ENCODE measurements at places on chromosomes 3 and 15.

- no peak for DNase-seq
These were observed 41.0 kb downstream of the AQP9 start for GRCh38 chr15:58179206-58179605.

DNA sequence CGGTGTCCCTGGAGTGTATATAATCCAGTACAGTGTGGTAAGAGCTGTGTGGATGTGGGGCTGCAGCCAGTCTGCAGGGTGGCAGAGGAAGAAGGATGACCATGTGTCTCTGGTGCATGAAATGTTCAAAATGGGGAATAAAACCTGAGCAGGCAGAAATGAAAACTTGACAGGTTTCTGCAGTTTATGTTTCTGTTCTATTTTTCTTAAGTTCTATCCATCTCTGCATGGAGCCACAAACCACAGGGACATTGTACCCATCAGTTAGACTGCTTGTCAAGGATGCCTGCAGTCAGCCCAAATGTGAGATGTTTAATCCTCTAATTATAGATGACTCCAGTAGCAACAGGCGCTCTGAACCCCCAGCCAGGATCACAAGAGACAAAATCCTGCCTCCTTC lies 216.7 kb downstream of the IL20RB start:
- DNase-seq: no peak

GRCh38 chr15:34883042-34883441 lies 86.5 kb downstream of the AQR start:
- DNase-seq: no peak

GRCh38 chr3:170811928-170812591 lies 57.9 kb downstream of the RPL22L1 start:
- DNase-seq: peak; percentile 46

Measured in activated naive CD8-positive, alpha-beta T cell treated with anti-CD3 and anti-CD28 coated beads for 36 hours (primary cell).